ENCODE measurements at places on chromosomes 1 and 21.

GRCh38 chr1:202964791-202965410 is 2.2 kb downstream of the CYB5R1 start:
- DNase-seq, result no peak

- no peak for DNase-seq
These were observed 304 bp downstream of the PLPPR5 start for GRCh38 chr1:99004254-99004860.

DNA sequence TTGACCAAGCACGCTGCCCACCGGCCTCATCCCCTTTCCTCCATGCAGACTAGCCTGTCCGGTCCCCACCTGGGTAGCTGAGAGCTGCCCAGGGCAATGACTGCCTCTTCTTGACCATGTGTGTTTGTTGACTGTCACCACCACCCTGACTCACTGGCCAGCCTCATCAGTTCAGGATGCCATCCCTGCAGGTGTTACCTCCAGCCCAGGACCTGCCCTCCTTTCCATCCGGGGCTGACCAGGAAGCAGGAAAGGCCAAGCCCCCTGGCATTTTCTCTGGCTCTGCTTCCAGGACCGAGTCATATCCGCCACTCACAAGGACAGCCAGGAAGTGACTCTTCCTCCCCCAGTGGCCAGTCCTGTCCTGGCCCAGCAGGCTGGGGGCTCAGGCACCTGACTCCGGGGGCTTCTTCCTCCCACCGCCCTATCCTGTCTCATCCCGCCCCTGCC is 17.1 kb downstream of the EPHA2 start:
- no peak for DNase-seq

DNA sequence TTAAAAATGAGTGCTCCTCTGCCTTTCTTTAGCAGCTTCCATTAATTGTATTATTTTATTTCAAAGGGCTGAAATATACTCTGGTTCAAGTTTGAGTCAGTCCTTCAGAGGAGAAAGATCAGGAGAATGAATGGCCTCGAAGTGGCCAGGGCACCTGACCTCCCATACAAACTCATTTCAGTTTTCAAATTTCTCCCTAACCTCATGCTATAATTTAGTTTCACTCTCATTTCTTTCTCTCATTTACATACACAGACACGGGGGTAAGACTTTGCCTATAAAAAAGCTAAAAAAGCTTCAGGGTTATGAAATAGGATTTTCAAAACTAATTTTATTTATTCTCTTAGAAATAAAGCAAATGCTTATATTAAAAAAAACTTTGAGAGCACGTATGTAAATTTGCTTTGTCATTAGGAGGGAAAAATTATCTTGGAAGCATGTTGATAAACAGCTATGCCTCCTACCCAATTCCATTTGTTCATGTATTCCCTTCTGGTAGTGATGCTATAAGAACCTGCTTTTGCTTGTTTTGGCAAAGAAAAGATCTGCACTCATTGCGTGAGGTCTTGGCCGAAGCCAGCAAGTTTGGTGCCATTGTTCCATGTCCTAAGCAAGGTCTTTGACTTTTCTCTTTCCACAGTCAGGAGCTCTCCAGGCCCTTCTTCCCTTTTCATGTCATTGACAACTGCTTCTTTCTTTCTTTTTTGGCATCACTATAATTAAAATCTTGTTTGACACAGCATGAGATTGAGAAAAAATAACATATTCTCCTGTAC is 80.4 kb upstream of the LRRC53 start:
- no peak for DNase-seq

GRCh38 chr1:167465018-167465417 is 53.3 kb downstream of the CD247 start:
- no peak for DNase-seq

GRCh38 chr1:226424221-226425003 is 16.5 kb upstream of the PARP1 start:
- no peak for DNase-seq

GRCh38 chr1:73604739-73605138 is 593.2 kb downstream of the LRRIQ3 start:
- no peak for DNase-seq

- no peak for DNase-seq
These were observed 32.4 kb downstream of the SPTA1 start for GRCh38 chr1:158654086-158654485.

Measured in activated naive CD8-positive, alpha-beta T cell treated with anti-CD3 and anti-CD28 coated beads, Interleukin-2, amount 50 U/mL, for 16 hours (primary cell).